ENCODE measurements at places on chromosomes 11 and 22.

GRCh38 chr11:2911088-2911784 is 18.0 kb downstream of the PHLDA2 start:
- no peak for DNase-seq

GRCh38 chr11:64100360-64100759 is 64.6 kb downstream of the FLRT1 start:
- DNase-seq, result no peak

DNA sequence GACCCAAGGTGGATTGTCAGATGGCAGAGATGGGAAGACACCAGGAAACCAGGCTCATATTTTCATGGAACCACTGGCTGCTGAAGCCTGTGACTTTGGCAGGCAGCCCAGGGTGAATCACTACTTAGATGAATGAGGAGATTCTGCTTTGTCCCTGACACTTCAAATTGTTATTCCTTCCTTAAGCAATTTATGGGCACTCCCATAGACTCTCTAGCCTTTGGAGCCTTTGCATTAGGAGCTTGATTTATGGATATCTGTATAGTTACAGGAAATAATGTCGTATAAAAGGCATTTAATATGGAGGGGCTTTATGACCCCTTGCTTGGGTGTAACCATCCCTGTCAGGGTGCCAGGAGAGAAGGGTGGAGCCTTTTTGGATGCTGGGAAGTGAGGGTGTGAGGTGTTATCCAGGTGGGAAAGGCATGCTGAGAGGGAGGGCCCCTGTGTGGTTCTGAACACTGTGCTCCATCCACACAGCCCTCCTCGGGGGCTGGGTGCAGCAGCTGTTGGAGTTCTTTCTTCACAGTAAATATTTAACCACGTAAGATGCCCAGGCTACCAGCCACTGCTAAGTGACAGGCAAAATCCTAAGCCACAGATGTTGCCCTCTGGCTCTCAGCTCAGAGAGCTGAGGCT is 35.3 kb downstream of the IL18 start:
- peak; percentile 83 for DNase-seq

GRCh38 chr11:113817162-113817561 is 37.6 kb downstream of the CLDN25 start:
- DNase-seq, result no peak

DNA sequence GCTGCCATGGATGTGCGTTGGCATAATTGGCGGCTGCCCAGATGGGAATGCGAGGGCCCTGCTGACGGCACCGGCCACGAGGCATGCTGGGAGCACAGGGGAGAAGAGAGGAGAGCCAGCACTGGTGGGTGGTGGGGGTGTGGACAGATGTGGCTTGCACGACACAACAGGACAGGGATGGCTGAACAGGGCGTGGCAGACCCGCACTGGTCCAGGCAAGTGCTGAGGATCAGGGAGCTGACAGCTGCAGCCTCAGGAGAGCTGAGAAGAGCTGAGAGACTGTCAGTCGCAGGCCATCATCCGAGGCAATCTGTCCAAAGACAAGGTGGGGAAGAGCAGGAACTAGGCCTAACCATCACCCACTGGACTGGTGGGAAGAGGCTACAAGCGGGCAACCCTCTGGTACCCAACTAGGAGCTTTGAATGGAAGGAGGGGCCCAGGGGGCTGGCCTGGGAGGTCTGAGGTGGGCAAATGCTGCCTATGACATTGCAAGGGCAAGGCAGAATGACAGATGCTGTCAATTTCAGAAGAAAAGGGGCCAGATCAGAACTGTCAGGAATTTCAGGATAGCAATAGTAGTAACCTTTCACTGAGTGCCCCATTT is 2.4 kb downstream of the GNB1L start:
- DNase-seq, result no peak

- peak; percentile 9 for DNase-seq
These were observed 56.8 kb upstream of the GRIA4 start for GRCh38 chr11:105553025-105553424.

GRCh38 chr22:48713272-48714205 is 1114.1 kb downstream of the BRD1 start:
- DNase-seq, result no peak

- DNase-seq, result peak; percentile 56
These were observed 127.0 kb downstream of the MRTFA start for GRCh38 chr22:40509401-40510134.

DNA sequence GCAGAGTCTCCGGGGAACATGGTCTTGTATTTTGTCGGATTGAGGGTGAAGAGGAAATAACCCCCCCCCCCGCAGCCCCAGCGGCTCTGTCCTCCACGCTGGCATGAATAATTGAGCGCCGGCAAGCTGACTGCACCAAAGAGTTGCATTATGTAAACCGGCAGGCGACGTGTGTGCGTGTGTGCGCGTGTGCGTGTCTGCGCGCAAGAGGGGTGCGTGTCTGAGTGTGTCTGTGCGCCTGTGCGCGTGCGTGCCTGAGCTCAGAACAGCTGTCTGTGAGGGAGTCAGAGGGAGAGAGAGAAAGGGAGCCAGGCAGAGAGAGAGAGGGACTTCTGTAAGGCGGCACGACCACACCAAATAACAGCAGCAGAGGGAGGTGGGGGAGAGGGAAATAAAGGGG is 94.4 kb downstream of the SCN3B start:
- DNase-seq, result peak; percentile 92

GRCh38 chr22:35930933-35931332 is 97.7 kb downstream of the RBFOX2 start:
- peak; percentile 72 for DNase-seq

All from AG20443 (cell line).